ENCODE measurements at places on chromosomes 5 and 9. TPM values are rescaled to one million over a fixed set of nuclear protein-coding genes. Genes with fewer than 3 reads are reported as not detected.

PCDHGA4 gene
- polyA plus RNA-seq = 2.6 TPM

RPS14 gene
- polyA plus RNA-seq = 4,491 TPM

PRSS3 gene
- 3.7 TPM for polyA plus RNA-seq

TMEM171 gene
- polyA plus RNA-seq = 9.1 TPM

C5orf63 gene
- 1.4 TPM for polyA plus RNA-seq

KIAA1958 gene
- polyA plus RNA-seq = 1.7 TPM

SHOC1 gene
- polyA plus RNA-seq = not detected

ADAMTS2 gene
- 0.02 TPM for polyA plus RNA-seq

CAPSL gene
- not detected for polyA plus RNA-seq

LCNL1 gene
- polyA plus RNA-seq = not detected

PTPRD gene
- polyA plus RNA-seq = 5.7 TPM

C9orf43 gene
- 0.25 TPM for polyA plus RNA-seq

SLCO6A1 gene
- polyA plus RNA-seq = not detected

ADRA1B gene
- polyA plus RNA-seq = 0.77 TPM

PDLIM4 gene
- polyA plus RNA-seq = 193 TPM

PKD2L2 gene
- polyA plus RNA-seq = not detected

PRDM9 gene
- polyA plus RNA-seq = not detected

UNC13B gene
- polyA plus RNA-seq = 27.3 TPM

TTC33 gene
- polyA plus RNA-seq = 1.4 TPM

C1QTNF2 gene
- polyA plus RNA-seq = 0.46 TPM

RORB gene
- polyA plus RNA-seq = not detected

YTHDC2 gene
- 7.6 TPM for polyA plus RNA-seq

F12 gene
- polyA plus RNA-seq = 2.7 TPM

GLE1 gene
- polyA plus RNA-seq = 12.2 TPM

ZBED3 gene
- polyA plus RNA-seq = 15.9 TPM

ADRB2 gene
- polyA plus RNA-seq = 0.96 TPM

AGXT2 gene
- polyA plus RNA-seq = not detected

FOXD4L6 gene
- not detected for polyA plus RNA-seq

TAF11L10 gene
- polyA plus RNA-seq = not detected

CYSRT1 gene
- polyA plus RNA-seq = 1.6 TPM

All from endothelial cell of umbilical vein (primary cell).